ENCODE measurements at places on chromosomes 11 and 22. TPM values are rescaled to one million over a fixed set of nuclear protein-coding genes. Genes with fewer than 3 reads are reported as not detected.

The CCDC89 gene
- 5.7 TPM for total RNA-seq

The LRRC75B gene
- 4.2 TPM for total RNA-seq

The TYR gene
- not detected for total RNA-seq

The BDNF gene
- 5.0 TPM for total RNA-seq

The NPAS4 gene
- not detected for total RNA-seq

The TSKU gene
- total RNA-seq: 19.5 TPM

The PRR5 gene
- total RNA-seq: 17.2 TPM

The ROM1 gene
- 10.6 TPM for total RNA-seq

All from articular chondrocyte of knee joint (primary cell).